ENCODE measurements at places on chromosomes 7 and 10.

DNA sequence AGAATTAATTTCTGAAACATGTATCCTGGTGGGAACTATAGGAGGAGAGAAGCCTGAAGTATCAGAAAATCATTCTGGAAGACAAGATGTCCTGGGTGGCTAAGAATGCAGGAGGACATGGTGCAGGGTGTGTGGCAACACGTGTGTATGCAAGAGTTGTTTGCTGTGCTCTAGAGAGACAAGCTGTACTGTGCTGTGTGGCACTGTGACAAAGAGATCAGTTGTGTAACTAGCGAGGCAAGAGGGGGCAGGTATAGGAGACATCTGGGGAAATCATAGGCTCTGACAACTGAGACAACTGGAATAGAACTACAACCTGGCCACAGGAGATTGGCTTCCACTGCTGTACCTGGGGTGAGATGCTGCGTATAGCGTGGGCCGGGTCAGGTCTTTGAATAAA lies 9.3 kb downstream of the ITGA8 start:
- DNase-seq, result no peak

DNA sequence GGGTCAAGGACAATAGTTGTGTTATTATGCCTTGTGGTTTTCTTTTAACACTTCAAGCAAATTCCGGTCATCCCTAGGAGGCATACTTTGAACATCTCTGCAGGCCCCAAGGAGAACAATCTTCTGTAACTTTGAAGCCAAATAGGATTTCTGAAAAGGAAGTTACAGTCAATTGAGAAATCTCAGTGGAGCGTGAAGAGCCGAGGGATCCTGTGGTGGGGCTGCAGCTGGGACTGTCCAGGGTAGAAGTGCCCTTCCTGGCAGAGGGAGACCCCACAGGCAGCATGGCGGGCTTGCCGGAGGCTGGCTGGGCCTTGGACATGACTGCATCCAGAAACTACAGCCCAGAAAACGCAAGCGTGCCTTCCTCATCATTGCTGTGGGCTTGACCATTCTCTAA lies 179.7 kb downstream of the PTPN20 start:
- DNase-seq, result no peak

GRCh38 chr7:8430643-8431042 lies 2.8 kb upstream of the NXPH1 start:
- no peak for DNase-seq

- no peak for DNase-seq
These were observed 55.5 kb downstream of the PLXNA4 start for GRCh38 chr7:132520591-132521280.

DNA sequence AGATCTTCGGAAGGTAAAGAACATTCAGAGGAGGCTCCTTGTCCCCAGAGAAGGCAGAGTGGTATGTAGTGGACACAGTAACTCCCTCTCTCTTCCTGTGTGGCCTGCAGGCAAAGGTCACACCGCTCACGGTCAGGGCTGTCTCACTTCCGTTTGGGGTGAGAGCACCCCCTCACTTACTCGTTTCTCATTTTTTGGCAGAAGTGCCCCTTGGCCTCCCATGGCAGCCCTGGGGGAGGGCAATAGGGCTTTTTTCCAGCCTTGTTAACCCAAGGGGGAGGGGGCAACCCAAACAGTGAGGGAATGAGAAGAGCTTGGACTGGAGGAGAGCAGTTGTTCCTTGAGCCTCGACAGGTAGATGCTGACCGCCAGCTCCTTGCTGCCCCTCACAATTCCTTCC lies 31.8 kb upstream of the SRGN start:
- DNase-seq, result no peak

DNA sequence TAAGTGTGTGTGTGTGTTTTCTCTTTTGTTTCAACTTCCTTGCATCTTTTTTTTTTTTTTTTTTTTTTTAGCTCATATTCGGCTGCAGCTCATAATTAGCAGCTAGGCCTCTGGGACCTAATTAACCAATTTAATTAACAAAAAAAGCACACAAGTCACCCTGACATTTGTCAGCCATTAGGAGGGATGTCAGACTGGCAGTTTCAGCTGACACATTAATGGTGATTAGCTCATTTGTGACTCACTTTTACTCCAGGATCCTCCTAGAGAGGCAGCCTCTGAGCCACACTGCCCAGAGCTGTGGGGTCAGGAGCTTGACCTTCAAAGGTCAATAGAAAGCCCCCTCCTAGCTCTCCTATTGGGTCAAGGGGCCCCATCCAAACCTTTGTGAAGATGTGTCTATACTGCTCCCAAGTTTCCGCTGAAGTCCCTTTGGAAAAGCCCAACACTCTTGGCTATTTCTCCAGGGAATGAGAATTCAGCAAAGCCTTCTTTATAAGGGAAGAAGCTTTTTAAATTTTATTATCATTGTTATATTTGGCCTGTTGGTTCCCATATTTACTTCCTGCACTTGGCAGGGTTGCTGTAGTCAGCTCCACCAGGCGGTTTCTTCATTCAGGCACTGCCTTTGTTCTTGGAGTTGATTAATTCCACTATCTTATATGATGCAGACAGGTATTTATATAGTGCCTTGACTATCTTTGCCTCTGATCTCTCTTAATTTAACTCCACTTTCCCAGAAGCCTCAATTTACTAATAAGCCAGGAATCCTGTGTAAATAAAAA lies 109.5 kb upstream of the HABP2 start:
- no peak for DNase-seq

DNA sequence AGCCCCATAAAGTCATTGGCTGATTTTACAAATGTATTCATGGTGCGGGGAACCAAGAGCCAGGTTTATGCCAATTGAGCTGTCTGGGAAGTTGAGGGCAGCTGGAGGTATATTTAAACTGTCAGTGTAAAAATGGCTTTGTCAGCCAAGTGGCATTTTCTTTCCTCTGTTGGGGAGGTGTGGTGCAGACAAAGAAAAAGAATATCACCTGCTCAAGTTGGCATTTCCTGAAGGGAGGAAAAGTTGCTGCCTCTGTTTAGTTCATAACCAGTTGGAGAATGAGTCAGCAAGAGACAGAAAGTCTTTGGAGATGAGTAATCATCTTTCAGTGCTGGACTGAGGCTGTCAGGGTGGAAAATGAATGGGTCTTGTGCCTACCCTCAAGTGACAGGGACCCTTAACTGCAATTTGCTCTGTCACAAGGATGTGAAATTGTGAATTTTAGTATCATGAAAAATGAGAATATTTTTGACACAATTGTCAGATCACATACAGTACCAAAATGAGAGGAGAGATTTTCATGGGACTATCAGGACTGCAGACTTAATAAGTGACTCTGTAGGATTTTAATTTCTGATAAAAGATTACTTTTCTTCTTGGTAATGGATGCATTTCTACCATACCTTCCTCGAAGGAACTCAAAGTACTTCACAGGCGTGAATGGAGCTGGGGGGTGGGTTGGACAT lies 137.3 kb downstream of the ANLN start:
- DNase-seq, result no peak

- DNase-seq, result no peak
These were observed 8.4 kb upstream of the RBM28 start for GRCh38 chr7:128352153-128352537.

- no peak for DNase-seq
These were observed 51.6 kb downstream of the PIK3CG start for GRCh38 chr7:106916679-106917078.

- DNase-seq, result no peak
These were observed 50.4 kb upstream of the NFE2L3 start for GRCh38 chr7:26101361-26102151.

DNA sequence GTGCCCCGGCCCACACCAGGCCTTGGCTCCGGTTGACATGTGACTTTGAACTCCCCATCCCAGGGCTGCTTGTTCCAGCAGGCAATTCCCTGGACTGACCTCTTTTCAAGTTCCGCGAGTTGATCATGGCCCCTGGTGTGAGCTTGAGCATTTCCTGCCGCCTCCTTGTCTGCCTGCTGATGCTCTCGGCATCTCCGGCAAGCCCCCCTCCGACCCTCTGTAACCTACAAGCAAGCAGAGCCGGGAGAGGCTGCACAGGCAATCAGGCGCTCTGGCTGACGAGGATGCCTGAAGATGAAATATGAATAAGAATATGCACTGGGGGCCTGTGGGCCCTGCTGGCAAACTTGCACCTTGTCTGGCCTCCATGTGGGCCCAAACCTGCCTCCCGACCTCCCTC lies 304.9 kb upstream of the MKI67 start:
- no peak for DNase-seq

All from T-helper 9 cell (primary cell).